ENCODE measurements at places on chromosomes 13 and 19. TPM values are rescaled to one million over a fixed set of nuclear protein-coding genes. Genes with fewer than 3 reads are reported as not detected.

GPR183 gene
- total RNA-seq, result 11.7 TPM

FOXO1 gene
- total RNA-seq, result 24.9 TPM

SCN1B gene
- total RNA-seq, result 4.8 TPM

ANKLE1 gene
- total RNA-seq, result 0.83 TPM

ZNF256 gene
- 5.7 TPM for total RNA-seq

RFXAP gene
- total RNA-seq, result 4.4 TPM

CLEC4M gene
- not detected for total RNA-seq

IFI30 gene
- total RNA-seq, result 44.7 TPM

PNMA8A gene
- 9.6 TPM for total RNA-seq

CRB3 gene
- total RNA-seq, result 75.9 TPM

NFIX gene
- total RNA-seq, result 135 TPM

SERPINE3 gene
- not detected for total RNA-seq

HIPK4 gene
- total RNA-seq, result not detected

LYPD3 gene
- 1.6 TPM for total RNA-seq

PSG11 gene
- total RNA-seq, result not detected

ZSCAN4 gene
- not detected for total RNA-seq

CYP2F1 gene
- not detected for total RNA-seq

YIPF2 gene
- total RNA-seq, result 76.8 TPM

FLT1 gene
- total RNA-seq, result 23.6 TPM

SYT5 gene
- total RNA-seq, result not detected

MTUS2 gene
- 1.5 TPM for total RNA-seq

SIGLEC5 gene
- total RNA-seq, result 1.1 TPM

CDC42EP5 gene
- 14.9 TPM for total RNA-seq

FPR3 gene
- 7.0 TPM for total RNA-seq

ATG4D gene
- 29.5 TPM for total RNA-seq

FAM216B gene
- not detected for total RNA-seq

PCDH20 gene
- 0.63 TPM for total RNA-seq

CNMD gene
- 0.26 TPM for total RNA-seq

TEX30 gene
- total RNA-seq, result 7.2 TPM

ZNF568 gene
- 10.3 TPM for total RNA-seq

ZNF625 gene
- total RNA-seq, result 5.9 TPM

C13orf42 gene
- not detected for total RNA-seq

ARRDC2 gene
- total RNA-seq, result 53.9 TPM

ALOX5AP gene
- total RNA-seq, result 50.3 TPM

EBI3 gene
- 5.6 TPM for total RNA-seq

AMER2 gene
- total RNA-seq, result not detected

ZNF285 gene
- total RNA-seq, result 5.5 TPM

TMPRSS9 gene
- not detected for total RNA-seq

FUZ gene
- total RNA-seq, result 36.7 TPM

TMEM38A gene
- total RNA-seq, result 4.3 TPM

PCCA gene
- 44.9 TPM for total RNA-seq

PRSS57 gene
- not detected for total RNA-seq

ELSPBP1 gene
- total RNA-seq, result not detected

DNAJC3 gene
- total RNA-seq, result 76.5 TPM

TTC9B gene
- not detected for total RNA-seq

CGB8 gene
- total RNA-seq, result not detected

MAP4K1 gene
- 8.2 TPM for total RNA-seq

KIR2DL4 gene
- total RNA-seq, result not detected

NUMBL gene
- 52.9 TPM for total RNA-seq

RNF225 gene
- not detected for total RNA-seq

CGB1 gene
- not detected for total RNA-seq

ZNF358 gene
- total RNA-seq, result 87.6 TPM

CBARP gene
- total RNA-seq, result 1.1 TPM

TNFSF9 gene
- 1.2 TPM for total RNA-seq

LILRA6 gene
- 0.95 TPM for total RNA-seq

FFAR2 gene
- total RNA-seq, result 0.17 TPM

KLK12 gene
- 0.78 TPM for total RNA-seq

Measured in mucosa of gallbladder (tissue), 1 donor.